ENCODE measurements at places on chromosomes 12 and 14. TPM values are rescaled to one million over a fixed set of nuclear protein-coding genes. Genes with fewer than 3 reads are reported as not detected.

DNA sequence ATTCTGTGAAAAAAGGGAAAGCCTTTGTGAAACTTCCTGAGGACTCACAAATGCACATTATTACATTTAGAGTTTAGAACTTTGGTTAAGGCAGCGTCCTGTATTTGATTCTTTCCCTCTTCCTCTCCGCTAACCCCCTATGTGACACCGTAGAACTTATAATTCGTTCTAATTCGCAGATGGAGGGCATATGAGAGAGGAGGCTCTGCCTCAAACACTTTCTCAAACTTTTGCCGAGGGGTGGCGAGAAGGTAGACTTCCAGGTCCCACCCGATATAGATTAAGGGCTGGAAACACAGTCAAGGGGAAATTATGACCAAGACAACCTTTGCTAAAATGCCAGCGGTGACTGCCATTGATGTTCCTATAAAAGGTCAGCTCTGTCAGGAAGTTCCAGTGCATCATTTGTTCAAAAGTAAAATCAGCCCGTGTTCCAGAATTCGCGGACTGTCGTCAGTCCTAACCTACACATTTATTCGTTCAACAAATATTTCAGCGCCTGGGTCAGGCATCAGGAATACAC, 904 bp upstream of the PAPOLA start:
- DNase-seq: no peak

DNA sequence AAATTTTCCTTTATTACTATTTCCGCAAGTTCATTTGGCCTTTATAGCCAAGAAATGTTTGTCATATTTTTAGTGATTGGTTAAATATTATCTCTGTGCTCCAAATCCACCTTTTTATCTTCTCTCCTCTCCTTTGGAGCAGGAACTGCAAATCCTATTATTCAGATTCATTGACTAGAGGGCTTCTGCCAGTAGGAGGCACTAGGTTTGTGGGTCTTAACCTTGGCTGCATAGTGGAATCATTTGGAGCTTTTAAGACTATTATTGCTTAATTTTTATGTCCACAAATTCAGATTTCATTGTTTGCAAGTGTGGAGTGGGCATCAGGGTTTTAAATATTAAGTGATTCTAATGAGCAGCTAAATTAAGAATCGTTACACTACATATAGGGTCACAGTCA, 75.3 kb upstream of the SYT10 start:
- DNase-seq: no peak

DNA sequence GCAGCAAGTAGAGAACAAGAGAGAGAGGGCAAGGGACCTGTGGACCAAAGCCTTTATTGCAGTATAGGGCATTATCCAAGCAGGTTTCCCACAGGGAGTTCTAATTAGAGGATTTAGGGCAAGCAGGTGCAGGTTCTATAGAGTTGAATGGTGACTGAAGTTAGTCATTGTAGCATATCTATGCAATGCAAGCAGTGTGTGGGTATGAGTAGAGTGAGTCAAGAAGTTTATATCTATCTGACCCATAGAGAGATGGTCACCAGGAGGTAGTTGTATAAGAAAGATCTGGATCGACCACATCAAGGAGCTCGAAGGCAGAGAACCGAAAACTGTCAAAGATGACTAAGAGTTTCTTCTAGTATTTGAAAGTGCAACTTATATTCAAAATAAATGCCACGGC, 167.3 kb downstream of the PLCZ1 start:
- no peak for DNase-seq

- DNase-seq: no peak
These were observed 105.3 kb upstream of the FOXG1 start for GRCh38 chr14:28661171-28661772.

DNA sequence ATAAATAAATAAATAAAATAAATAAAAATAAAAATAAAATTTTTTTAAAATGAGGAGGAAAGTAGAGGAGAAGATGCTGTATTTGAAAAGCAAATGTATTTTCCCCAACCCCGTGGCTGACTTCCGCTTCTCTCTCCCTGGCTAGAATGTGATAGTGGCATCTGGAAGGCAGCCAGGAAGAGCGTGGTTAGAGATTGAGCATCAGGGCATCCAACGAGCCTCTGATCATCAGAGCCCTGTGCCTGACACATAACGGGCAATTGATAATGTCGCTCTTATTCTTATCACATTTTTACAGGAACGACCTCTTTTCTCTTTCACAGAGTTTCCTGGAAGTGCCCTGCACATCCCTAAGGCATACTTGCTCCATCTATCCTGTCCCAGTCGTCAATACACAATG, 496.9 kb upstream of the TMEM132C start:
- DNase-seq: no peak

DNA sequence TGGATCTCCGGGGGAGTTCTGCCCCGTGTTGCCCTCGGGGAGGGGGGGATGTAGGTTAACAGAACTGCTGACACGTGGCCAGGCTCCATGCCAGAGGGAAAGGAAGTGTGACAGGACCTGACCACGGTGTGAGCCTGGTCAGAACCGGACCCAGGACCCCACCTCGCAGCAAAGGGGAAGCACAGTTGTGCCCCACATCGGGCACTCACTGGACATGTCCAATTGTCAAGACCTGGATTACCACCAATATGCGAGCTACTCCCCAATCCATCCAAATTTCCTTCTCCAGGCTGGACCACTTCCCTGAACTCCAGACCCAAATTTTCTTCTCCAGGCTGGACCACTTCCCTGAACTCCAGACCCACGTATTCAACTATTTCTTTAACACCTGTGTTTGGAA, 78.8 kb upstream of the PIWIL1 start:
- no peak for DNase-seq

GRCh38 chr12:91817517-91817916, 328.1 kb downstream of the BTG1 start:
- no peak for DNase-seq

- DNase-seq: no peak
These were observed 134.4 kb upstream of the NUDT4 start for GRCh38 chr12:93243382-93243688.

GRCh38 chr14:91839749-91840148, 27.6 kb downstream of the TC2N start:
- no peak for DNase-seq

DNA sequence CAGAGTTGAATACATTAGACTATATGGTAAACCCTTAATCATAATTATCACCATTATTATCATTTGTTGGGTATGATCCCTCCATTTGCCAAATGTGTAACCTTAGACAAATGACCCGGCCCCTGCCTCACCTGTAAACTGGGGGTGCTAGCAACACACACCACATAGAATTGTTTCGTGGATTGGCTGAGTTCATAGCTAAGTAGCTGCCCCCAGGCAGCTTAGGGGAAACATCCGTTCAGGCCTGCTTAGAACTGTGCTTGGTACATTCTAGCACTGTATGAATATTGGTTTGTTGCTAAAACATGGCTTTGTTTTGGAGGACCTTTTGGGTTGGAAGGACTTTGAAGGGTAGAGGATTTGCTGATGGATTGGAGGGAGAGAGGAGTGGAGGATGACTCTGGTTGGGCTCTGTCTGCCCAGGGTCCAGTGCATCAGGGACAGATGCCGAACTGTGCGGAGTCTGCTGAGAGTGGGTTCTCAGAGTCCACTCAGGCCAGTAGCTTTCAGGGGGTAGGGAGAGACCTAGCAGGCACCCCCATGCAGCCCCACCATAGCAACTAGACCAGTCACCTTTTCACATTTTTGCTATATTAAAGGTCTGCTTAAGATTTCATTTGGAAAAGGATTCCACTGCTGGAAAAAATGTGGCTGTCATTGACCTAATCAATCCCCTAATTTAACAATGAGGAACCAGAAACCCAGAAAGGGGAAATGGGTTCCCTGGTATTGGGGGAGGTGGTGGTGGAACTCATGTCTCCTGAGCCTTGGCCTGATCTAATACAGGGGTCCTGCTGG, 2.2 kb downstream of the RIN3 start:
- DNase-seq: no peak

DNA sequence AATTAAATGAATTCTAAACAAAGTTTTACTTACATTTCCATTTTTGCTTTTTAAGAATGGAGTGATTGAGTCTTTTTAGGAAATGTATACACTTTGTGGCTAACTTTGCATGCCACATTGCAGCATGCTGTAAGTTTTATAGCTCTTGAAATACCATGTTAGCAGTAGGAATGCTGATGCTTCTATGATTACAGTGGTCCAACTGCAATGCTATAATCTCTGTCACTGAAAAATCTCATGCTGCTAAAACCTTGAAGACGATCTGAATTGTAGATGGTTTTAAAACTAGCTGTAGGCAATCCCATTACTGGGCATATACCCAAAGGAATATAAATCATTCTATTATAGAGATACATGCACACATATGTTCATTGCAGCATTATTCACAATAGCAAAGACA, 127.6 kb downstream of the WIF1 start:
- no peak for DNase-seq

GRCh38 chr12:132923356-132923909, 32.7 kb downstream of the ZNF605 start:
- DNase-seq: no peak

GRCh38 chr12:113108308-113108707, 27.3 kb downstream of the RASAL1 start:
- no peak for DNase-seq

GRCh38 chr12:96907671-96908422, 790 bp downstream of the NEDD1 start:
- no peak for DNase-seq

- no peak for DNase-seq
These were observed at the start of gene C1S for GRCh38 chr12:7060353-7060954. C1S (plus strand) TSS chr12:7060718; CDS start chr12:7061913, 1,195 bp downstream.

GRCh38 chr14:32408018-32408417, 78.9 kb downstream of the AKAP6 start:
- DNase-seq: no peak

- no peak for DNase-seq
These were observed 156.8 kb upstream of the PWP1 start for GRCh38 chr12:107528731-107529365.

DNA sequence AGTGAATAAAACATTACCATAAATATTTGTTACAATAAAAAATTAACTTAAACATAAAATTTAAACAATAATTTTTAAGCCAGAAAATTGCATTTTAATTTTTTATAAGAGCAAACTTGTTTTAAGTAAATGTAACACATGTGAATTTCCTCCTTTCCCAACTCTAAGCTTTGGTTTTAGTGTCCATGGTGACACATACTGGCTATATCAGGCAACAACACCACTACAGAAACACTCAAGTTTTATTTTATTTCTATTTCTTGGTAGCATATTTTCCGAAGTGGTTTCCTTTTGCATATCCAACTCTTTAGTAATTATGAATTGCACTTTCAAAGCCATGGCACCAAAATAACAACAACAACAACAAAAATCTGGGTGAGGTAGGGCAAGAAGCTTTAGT, 2.2 kb downstream of the NELL2 start:
- DNase-seq: no peak

DNA sequence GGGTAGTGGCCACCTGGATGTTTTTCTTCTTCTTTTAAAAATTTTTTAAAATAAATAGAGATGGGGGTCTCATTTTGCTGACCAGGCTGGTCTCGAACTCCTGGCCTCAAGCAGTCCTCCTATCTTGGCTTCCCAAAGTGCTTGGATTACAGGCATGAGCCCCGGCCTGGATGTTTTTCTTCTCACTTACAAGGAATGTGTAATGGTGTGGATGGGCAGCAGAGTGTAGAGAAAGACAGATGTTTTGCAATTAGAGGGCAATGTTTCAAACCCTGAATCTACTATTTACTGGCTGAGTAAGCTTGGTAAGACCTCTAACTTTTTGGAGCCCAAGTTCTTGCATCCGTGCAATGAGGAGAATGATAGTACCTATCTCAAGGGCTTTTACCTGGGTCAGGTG, 48.1 kb downstream of the ADCK1 start:
- DNase-seq: no peak

DNA sequence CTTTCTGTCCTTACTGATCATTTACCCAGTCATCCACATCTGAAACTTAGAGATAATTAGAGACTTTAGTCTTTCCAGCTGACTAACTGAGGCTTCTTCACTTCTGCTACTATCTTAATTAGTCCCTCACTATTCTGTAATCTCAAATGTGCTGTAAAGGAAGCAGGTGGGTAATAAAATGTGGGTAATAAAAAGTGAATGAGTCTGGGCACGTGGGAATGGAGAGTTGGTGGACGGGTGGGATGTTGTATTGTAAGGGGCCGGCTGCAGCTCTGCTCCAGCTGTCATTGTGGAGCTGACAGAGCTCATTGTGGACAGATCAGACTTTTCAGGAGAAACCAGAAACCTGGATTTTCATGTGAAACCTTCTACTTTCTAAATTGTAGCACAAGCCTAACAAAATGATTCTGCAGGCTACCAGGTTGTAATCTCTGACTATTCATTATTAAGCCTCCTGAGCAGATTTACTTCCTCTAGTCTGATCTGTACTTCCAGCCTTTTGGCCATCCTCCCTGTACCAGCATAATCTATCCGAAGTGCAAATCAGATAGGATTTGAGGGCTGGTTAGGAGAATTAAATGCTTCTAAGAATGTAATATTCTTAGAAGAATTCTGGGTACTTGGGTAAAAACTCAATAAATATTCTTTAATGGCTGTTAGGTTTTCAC, 42.0 kb upstream of the BMAL2 start:
- DNase-seq: no peak

- DNase-seq: no peak
These were observed 30.3 kb downstream of the SSH1 start for GRCh38 chr12:108826807-108827721.

Gene SLC38A4
- total RNA-seq: 9.4 TPM

Gene CYP27B1
- total RNA-seq: 2.0 TPM

Gene PTPN21
- 42.1 TPM for total RNA-seq

Gene GLIPR1L2
- total RNA-seq: 0.29 TPM

Gene SLC6A15
- 0.57 TPM for total RNA-seq

Gene BICDL1
- 11.7 TPM for total RNA-seq

Gene AKAP3
- total RNA-seq: 3.3 TPM
